Activated CD4-positive, alpha-beta memory T cell treated with anti-CD3 and anti-CD28 coated beads for 36 hours (primary cell): ENCODE measurements at places on chromosomes 3 and 15. TPM values are rescaled to one million over a fixed set of nuclear protein-coding genes. Genes with fewer than 3 reads are reported as not detected.
A peak's percentile ranks its signal among the peaks of the same experiment; 100 is the strongest.

The ZSCAN29 gene
- total RNA-seq = 20.6 TPM

GRCh38 chr15:78056714-78057269 lies 20.7 kb downstream of the TBC1D2B start:
- H3K36me3 ChIP-seq = peaks cover 17% of the 10 kb centered on the region
- no peaks in the 10 kb centered on the region for H3K27me3 ChIP-seq
- H3K4me1 ChIP-seq = peaks cover 87% of the 10 kb centered on the region
- H3K4me3 ChIP-seq = no peak overlapping the region

DNA sequence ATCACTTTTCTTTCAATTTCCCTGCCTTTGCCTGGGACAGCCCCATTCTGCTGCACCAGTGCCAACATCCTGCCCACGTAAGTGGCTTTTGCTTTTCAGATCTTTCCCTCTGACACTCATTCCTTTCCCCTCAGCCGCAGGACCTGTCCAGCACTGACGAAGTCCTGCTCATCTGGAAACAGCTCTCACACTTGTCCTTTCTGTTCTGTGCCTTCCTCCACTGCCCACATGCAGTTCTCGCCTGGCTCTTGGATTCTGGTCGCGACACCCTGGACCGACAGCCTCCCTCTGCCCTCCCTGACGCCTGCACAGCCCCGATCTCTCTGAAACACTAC lies 99.7 kb downstream of the ADCY5 start:
- H3K27me3 ChIP-seq = peaks cover 28% of the 10 kb centered on the region
- H3K4me1 ChIP-seq = no peaks in the 10 kb centered on the region
- H3K36me3 ChIP-seq = no peaks in the 10 kb centered on the region
- H3K27ac ChIP-seq = no peak overlapping the region

DNA sequence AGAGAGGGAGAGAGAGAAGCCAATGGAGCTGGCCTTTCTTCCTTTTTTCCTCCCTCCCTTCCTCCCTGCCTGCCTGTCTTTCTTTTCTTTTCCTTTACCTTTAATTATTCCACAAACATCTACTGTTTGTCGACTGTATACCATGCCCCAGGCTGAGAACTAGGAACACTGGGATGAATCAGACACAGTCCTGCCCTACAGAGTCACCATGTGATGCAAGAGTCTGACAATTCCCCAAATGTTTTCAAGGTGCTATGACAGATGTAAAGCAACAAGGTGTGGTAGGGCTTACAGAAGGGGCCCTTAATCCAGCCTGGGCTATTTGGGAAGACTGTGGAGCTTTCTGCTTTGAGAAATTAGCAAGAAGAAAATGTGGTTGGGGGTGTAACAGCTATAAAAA lies 4.0 kb upstream of the SPSB4 start:
- H3K27ac ChIP-seq = no peak overlapping the region
- peaks cover 11% of the 10 kb centered on the region for H3K4me1 ChIP-seq
- H3K4me3 ChIP-seq = no peak overlapping the region
- peaks cover 42% of the 10 kb centered on the region for H3K27me3 ChIP-seq

- DNase-seq = peak; percentile 86
- H3K27me3 ChIP-seq = no peaks in the 10 kb centered on the region
- no peak overlapping the region for H3K4me3 ChIP-seq
- H3K27ac ChIP-seq = no peak overlapping the region
- no peaks in the 10 kb centered on the region for H3K4me1 ChIP-seq
These were observed 17.2 kb upstream of the GNB5 start for GRCh38 chr15:52208306-52208946.

DNA sequence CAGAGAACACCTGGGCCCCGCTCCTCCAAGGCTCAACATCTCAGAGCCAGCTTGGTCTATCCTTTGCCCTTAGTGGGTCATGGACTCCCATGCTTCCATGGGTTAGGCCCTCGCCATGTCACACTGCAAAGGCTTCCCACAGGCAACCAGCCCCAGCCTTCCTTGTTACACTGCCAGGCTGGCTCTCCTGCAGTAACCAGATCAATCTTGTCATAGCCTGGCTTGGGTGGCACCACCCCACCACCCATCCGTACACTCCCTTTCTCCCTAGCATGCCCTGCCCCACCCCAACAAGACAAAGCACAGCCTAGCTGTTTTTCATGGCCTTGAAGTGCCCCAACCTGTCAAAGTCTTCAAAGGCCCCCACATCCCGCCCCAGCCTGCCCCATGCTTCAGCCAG lies 30.5 kb downstream of the CA12 start:
- H3K4me1 ChIP-seq = no peaks in the 10 kb centered on the region
- H3K27ac ChIP-seq = no peak overlapping the region
- H3K27me3 ChIP-seq = no peaks in the 10 kb centered on the region
- H3K4me3 ChIP-seq = no peak overlapping the region

- no peaks in the 10 kb centered on the region for H3K4me1 ChIP-seq
- no peaks in the 10 kb centered on the region for H3K36me3 ChIP-seq
- peaks cover 12% of the 10 kb centered on the region for H3K27me3 ChIP-seq
- no peak overlapping the region for H3K4me3 ChIP-seq
- no peak overlapping the region for H3K27ac ChIP-seq
These were observed 235.2 kb downstream of the RORA start for GRCh38 chr15:60993948-60994347.

DNA sequence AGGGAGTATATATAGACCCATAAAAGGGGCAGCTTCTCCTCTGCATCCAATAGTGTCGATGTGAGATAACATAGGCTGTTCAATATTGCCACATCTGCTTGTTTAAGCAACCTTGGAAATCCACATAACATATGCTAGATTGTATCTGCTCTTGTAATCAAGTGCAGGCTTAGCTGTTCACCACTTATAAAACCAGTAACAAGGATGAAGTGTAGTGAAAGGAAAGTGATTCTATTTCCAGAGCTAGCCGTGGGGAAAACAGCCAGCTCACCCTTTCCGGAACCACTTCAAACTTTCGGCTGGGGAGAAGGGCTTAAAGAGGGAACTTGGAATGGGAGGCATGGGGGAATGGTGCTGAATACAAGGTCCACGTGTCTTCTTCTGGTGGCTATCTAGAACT lies 204.0 kb downstream of the TAFA4 start:
- H3K27me3 ChIP-seq = no peaks in the 10 kb centered on the region
- no peak for DNase-seq
- H3K27ac ChIP-seq = no peak overlapping the region
- no peaks in the 10 kb centered on the region for H3K4me1 ChIP-seq
- no peaks in the 10 kb centered on the region for H3K36me3 ChIP-seq
